ENCODE measurements at places on chromosomes 3 and 15. TPM values are rescaled to one million over a fixed set of nuclear protein-coding genes. Genes with fewer than 3 reads are reported as not detected.

The GPR62 gene
- total RNA-seq: not detected

The LOXL1 gene
- 11.4 TPM for total RNA-seq

The COL6A5 gene
- total RNA-seq: not detected

The ITPKA gene
- under 0.01 TPM for total RNA-seq

The MESP2 gene
- total RNA-seq: 0.39 TPM

The ROPN1 gene
- not detected for total RNA-seq
